ENCODE measurements at places on chromosomes 5 and 9.
A peak's percentile ranks its signal among the peaks of the same experiment; 100 is the strongest.

- DNase-seq, result no peak
Measured at GRCh38 chr5:138651058-138651766, 76.0 kb upstream of the HSPA9 start.

DNA sequence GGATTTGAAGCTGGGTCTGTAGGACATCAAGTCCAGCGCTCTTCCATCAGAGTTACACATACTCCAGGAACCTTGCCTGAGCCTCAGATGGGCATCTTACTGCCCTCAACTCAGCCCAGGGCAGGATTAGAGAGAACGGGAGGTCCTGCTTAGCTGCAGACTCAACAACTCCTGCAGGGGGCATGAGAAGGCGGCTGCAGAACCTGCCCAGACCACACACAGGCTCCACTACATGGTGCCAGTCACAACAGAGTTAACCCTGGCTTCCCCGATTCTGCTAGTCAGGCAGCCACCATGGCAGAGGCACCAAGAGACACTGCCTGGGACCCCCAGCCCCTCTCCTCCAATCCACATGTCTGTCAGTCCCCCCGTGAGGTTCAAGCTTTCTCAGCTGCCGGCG is 23.9 kb upstream of the CPLX2 start:
- peak; percentile 19 for DNase-seq

DNA sequence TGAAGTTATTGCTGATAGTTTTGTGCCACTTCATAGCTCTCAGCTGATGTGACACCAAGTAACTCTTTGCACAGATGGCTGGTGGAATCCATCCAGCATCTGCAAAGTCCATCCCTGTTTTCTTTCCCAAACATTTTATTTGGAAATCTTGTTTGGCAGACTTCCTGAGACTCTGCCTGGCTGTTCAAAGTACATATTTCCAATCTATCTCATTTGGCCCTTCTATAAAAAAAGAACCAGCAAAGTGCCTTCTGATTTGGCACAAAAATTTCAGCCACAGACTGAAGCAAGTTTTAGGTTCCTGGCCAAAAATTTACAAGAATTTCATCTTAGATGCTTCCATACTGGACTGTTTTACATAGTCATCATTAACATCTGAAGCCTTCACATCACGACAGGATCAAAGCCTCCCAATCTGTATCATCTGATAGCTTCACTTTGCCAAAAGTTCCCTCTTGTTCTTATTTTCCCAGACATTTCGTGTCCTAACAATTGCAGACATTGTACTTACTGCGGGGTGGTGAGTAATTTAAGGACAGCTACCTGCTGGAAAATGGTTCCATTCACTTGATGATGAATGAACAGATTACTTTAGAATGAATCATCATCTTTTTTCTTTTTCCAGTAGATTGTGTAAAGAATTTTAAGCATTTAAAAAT is 377.3 kb downstream of the KIAA0825 start:
- DNase-seq, result peak; percentile 92

GRCh38 chr9:89038382-89039103 is 47.3 kb downstream of the S1PR3 start:
- peak; percentile 98 for DNase-seq

DNA sequence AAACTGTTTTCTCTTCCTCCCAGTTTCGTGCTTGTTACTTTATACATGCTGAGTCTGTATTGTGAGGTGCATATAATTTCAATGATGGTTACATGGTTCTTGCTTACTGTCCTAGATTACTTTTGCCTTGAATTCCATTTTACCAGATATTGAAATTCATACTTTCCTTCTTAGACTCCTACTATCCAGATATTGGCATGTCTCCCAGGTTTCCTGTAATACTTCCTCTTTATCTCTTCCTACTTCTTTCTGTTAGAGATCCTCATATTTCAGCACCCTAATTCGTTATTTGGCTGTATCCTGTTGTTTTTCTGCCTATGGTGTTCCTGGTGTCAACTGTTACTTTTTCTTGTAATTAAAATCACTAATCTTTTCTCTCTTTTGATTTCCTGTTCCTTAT is 522.1 kb downstream of the CCDC171 start:
- peak; percentile 57 for DNase-seq

- DNase-seq, result no peak
Measured at GRCh38 chr9:6790866-6791265, 33.1 kb downstream of the KDM4C start.

- DNase-seq, result no peak
Measured at GRCh38 chr5:151288180-151288579, 15.4 kb downstream of the SLC36A3 start.

- DNase-seq, result no peak
Measured at GRCh38 chr5:851553-851952, 767 bp upstream of the ZDHHC11 start.

DNA sequence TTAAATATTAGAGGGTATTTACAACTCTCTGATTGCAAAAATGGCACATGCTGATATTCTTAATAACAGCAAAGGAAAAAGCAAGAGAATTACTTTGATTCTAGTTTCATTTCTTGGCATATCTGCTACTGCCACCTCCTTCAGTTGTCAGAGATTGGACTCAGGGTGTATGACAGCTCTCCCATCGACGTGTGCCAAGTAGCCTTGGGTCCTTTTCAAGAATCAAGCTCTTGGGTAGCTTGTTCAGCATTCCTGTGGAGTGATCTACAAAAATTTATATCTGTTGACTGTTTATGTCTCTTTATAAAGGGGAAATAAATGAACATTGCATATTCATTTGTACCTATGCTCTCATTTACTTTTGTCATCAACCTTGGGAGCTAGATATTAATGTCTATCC is 315.6 kb downstream of the PRR16 start:
- DNase-seq, result no peak

DNA sequence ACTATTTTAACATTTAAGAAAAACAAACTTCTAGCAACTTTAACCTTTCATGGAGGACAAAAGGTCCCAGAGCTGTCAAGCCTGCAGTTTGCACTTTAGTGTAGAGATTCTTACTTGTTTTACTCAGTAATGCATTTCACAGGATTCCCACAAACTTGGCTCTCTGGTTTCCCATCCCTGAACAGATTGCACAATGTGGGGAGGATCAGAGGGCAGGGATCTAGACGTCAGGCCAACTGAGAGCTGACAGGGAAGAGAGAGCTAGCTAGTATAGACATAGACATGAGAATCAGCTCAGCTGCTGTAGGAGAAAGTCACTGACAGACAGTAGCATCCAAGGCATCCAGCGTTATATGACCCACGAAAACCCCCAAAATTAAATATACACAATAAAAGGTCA is 20.9 kb upstream of the BNIP1 start:
- DNase-seq, result no peak

DNA sequence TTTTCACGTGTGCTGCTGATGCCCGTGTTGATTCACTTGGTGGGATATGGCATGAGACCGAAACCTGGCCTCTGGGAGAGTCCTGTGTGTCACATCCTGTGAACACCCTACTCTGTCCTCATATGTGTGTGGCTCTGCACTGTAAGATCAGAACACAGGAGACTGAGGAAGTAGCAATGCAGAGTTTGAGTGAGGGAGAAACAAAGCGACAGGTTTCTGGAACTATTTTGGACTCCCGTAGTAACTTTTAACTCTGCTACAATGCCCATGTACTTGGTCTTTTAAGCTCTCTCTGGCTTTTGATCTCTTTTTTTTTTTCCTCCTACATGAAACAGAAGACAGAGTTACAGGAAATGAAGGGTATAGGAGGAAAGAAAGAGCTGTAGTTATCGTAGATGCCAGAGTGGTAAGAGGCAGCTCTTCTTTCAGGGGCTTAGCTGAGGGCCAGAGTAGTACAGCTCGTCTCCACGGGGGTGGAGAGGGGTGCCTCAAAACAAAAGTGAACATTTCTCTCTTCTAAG is 26.6 kb downstream of the GRAMD2B start:
- peak; percentile 6 for DNase-seq

- no peak for DNase-seq
Measured at GRCh38 chr5:126236994-126237393, 186.2 kb upstream of the GRAMD2B start.

- no peak for DNase-seq
Measured at GRCh38 chr5:84688566-84688965, 303.9 kb upstream of the EDIL3 start.

DNA sequence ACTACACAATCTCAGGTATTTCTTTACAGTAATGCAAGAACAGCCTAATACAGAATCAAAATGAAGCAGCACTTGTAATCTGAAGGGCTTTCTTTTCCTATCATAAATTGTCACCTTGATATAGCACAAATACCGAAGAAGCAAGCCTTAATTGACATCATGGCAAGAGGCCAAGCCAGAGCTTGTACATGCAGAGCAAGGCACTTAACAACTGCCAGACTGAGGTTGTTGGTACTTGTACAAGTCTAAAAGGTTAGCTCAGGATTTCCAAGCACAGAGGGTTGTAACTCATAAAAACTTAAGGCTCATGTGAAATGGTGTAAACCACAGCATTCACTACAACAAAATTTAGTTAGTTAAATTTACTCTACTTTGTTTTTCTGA is 158.8 kb upstream of the SPEF2 start:
- DNase-seq, result peak; percentile 80

GRCh38 chr9:99266255-99267023 is 44.4 kb downstream of the SEC61B start:
- peak; percentile 66 for DNase-seq

- no peak for DNase-seq
Measured at GRCh38 chr9:13628526-13628925, 349.0 kb upstream of the MPDZ start.

DNA sequence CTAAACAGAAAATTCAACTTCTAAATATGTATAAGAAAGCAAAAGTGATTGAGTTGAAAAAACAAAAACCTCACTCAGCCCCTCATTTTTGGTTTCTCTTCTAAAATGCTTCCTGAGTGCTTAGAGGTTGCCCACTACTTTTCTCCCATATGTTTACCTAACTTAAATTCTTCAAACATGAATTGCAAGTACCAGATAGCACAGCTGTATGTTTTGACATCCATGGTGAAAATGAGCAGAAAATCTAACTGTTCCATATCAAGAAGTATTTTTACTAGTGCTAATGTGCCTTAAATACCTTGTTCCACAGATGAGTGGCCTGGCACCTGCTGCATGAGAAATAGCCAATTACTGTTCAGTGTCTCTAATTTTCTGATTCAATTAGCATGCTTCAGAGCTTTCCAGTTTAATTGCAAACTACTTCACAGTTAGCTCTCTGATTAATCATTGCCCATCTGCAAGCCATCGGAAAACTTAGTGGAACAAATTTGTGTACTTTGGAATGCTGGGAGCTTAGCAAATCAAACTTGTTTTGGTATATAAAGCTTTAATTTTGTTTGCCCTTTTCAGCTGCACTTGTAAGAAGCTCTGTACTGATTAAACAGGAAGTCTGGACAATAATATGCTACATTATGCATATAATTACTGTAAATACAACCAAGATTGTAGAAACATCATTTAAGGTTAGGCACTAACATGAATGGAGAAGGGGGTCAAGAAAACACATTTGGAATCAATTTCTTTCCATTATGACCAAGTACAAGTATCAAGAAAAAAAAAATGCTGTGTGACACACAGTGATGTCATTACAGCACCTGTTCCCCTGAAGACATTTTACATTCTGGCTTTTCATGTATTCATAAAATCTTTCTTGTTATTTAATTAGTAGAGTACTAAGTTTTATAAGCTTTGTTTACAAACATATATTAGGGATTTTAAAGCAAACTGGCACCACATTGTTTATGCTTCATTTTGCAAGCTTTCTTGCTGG is 65.6 kb downstream of the POU5F2 start:
- DNase-seq, result no peak

DNA sequence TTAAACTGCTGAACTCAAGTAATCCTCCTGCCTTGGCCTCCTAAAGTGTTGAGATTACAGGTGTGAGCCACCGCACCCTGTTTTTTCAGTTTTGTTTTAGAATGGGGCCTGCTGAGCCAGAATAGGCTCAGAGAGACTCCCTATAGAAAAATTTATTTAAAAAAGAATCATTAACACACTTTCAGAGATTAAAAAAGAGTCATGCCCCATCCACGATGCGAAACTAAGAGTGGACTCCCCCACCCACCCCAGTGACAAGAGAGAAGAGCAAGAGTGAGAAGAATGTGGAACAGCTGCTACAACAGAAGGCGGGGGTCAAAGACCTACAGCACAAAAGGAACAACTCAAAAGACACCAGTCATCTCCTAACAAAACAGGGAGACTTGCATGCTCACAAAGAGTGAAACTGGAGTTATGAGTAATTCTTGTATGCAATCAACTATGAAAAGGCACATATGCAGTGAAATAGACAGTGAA is 47.2 kb downstream of the GLDC start:
- peak; percentile 47 for DNase-seq

GRCh38 chr5:132497488-132497997 is 7.0 kb upstream of the IRF1 start:
- peak; percentile 71 for DNase-seq

DNA sequence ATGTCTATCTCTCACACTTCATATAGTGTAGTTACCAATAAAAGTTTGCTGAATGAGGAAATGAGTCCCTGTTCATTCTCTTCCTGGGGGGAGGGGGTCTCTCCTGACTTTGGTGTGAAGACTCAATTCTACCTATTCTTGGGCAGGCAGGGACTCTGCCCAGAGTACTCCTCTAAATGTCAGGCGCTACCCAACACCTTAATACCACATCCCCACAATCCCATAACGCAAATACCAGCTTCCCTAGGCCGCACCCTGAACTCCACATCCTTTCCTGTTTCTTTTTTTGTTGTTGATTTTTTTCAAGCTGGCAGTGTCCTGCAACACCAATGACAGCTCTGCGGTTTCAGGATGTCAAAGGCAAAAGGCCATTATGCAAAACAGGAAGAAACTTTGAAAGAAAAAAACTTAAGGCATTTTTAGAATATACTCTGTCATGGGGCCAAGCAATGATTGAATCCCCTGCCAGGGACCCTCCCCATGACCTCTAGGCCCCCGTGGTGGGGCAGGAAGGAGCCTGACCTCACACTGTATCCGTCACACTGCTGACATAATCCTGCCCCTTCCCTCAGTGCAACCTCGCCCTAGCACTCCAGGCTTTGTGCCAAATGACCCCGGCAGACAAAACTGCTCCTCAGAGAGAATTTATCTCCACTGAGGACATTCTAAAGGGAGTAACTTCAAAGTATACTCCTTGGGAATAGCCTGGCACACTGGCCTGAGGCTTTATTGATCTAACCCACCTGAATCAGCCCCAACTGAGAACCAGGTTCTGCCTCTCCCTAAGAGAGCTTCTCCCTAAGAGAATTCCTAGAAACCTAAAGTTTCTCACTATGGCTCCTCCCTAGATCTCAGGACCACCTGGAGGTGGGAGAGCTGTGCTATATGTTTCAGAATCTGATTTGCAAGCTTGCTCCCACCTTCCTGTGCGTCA is 8.0 kb downstream of the B4GALT1 start:
- DNase-seq, result peak; percentile 78

DNA sequence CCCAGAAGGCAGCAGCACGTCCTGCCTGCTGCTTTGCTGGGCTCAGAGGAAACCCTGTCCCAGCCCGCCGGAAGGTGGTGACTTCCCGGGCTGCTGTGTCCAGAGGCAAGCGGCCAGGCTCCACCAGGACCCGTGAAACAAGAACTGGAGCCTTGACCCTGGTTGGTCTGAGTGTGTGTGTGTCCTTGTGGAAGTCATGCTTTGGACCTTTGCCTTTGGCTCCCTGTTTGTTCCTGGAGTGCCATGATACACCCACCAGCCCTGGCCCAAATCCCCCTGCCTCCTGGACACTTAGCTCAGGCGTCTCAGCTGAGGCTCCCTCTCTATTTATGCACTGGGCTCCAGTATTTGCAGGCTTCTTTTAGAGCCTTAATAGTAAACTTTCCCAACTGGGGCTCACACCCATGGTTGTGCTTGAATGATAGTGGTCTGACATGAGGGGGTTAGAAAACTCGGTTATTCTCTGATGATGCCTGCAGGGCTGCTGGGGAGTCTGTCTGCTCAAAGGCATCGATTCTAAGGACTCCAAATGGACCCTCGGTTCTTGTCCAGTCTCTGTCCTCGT is 72.2 kb downstream of the C9orf50 start:
- peak; percentile 34 for DNase-seq

GRCh38 chr5:58932057-58932612 is 349.3 kb downstream of the RAB3C start:
- no peak for DNase-seq
